ENCODE measurements at places on chromosomes 2 and 18.

DNA sequence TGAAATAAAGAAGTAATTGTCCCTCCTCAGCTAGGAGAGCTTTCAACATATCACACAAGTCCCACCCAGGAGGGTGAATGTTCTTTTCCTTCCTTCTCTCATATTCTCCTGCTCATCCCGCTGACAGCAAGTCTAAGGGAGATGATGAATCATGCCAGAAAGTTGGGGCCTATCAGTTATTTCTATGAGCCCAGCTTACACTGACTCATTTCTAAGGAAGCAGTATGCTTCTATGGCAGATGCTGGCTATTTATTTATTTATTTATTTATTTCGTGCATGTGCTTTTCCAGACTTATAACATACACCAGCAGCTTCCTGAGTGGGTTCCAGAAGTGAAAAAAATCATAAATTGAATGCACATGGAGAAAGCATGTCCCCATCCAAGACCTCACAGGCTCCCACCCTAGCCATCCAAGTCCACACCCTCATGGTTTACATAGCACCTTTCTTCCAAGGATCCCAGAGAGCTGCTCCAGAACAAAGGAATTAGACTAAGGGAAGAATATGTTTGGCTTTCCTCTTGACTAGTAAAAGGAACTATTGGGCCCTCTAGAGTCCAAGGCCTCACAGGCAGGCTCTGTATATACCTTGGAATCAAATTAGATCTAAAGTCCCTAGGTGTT lies 1074.2 kb upstream of the ZEB2 start:
- no peak for DNase-seq

DNA sequence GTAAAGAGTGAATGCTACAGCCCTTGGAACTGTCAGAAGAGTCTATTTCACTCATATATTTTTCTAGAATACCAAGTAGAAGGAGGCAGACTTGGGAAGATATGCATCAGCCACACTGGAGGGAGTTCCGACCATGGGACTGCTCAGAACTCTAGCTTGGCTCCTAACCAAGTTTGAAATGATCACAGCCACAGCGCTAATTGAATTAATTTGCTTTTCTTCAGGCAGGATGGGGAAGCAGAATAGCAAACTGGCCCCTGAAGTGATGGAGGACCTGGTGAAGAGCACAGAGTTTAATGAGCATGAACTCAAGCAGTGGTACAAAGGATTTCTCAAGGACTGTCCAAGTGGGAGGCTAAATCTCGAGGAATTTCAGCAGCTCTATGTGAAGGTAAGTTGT lies 51.4 kb downstream of the VSNL1 start:
- DNase-seq, result no peak

DNA sequence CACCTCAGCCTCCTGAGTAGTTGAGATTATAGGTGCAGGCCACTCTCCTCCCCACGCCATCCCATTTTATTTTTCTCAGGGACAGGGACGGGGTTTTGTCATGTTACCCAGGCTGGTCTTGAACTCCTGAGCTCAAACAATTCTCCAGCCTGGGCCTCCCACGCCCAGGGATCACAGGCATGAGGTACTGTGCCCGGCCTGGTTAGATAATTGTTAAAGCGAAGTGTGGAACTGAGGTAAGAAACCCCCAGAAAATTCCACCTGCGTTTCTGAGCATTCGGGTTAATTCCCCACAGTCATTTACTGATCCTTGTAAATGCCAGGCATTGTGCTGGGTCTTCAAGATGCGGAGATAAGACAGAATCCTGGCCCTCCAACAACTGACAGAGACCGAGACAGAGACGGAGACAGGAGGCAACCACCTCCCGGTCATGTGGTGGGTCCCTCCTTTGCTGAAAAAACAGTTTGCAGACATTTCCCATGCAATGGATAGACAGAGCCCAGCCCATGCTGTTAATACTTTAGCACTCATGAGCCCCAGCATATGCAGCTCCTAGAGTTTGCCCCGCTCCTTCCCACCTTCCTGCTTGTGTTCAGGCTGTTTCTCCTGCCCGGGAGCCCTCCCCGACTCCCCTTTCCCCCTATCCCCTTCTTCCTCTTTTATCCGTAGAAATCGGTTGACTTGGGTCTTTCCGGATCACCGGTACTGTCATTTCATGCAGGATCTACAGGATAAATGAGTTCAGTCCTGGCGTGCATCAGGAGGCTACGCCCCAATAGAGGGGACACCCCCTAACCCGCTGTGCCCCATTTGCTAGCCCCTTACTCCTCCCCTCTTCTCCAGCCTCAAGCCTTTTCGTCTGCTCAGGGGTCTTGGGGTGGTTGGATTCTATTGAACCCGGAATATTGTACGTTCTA lies 1.6 kb upstream of the RHOB start:
- no peak for DNase-seq

GRCh38 chr18:5941890-5942289 lies 46.6 kb upstream of the TMEM200C start:
- no peak for DNase-seq

GRCh38 chr2:42286268-42286946 lies 74.6 kb downstream of the COX7A2L start:
- no peak for DNase-seq

DNA sequence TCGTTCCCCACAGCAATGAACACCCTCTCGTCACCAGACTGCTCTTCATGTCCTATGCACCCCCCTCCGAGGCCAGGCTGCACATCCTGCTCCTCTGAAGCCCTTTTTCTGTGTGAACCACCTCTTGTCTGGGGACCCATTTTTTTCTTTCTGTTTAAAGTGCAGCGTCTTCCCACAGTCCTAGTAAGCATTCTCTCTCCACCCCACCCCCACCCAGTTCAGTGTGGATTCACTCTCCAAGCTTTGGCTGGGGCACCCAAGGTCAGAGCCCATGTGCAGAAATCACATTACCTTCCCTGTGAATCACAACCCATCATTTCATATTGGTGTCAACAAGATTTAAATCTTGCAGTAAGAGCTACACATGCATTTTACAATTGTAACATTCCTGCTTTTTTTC lies 26.4 kb upstream of the PKDCC start:
- no peak for DNase-seq

- no peak for DNase-seq
These were observed 1.0 kb downstream of the ZCCHC2 start for GRCh38 chr18:62523631-62524439.

- DNase-seq, result no peak
These were observed 141.1 kb upstream of the COPS8 start for GRCh38 chr2:236944561-236944960.

DNA sequence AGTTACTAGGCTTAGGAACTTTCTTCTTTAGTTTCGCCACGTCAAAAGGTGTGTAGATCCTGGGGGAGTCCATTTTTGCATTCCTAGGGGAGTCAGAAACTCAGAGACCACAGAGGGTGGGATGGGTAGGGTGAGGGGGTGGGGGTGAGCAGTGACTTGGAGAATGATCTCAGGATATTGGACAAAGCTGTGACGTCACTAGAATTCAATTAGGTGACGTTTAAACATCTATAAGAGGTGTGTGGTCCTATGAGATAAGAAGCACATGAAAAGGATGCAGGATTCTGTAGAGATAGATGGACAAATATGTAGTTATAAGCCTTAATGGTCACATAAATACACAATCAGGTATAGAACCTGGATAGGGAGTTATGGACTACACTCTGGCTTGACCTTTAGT lies 21.5 kb downstream of the SLC4A3 start:
- no peak for DNase-seq

DNA sequence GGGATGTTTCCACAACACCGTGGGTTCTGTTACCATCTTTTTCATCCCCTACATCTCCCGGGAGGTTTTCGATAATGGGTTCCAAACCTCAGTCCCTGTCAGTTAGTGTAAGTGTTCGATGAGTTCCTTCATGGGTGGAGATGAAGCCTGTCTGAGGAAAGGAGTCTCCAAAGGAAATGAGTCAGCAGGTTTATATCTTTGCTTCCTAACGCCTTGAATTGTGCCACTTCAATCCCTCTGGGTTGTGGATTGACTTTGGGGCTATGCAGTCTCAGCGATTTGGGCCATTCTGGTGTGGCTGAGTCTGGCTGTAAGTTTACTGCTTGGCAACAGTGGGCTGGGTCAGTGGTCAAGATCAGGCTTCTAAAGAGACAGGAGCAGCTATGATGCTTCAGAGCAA lies 1.2 kb downstream of the SERPINB5 start:
- no peak for DNase-seq

DNA sequence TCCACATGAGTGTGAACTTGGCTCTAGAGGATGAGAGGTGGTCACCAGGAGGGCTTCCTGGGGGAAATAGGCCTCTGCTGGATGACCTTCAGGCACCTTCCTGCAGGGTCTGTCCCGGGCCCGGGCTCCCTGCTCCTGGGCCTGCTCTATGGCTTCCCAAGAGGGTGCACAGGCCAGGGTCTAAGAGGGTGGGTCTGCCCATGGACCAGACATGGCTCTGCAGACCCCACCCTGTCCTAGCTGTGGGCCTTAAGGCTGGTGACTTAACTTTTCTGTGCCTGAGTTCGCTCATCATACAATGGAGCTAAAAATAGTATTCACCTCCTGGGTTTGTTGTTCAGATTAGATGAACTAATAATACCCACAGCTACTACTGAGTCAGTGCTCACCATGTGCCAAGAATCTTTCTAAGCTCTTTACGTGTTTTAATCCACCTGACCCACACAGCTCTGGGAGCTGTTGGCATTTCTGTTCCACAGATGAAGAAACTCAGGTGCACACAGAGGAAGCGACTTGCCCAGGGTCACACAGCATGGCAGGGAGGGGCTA lies 14.4 kb downstream of the INHBB start:
- no peak for DNase-seq

GRCh38 chr2:66930339-66931220 lies 466.6 kb upstream of the ETAA1 start:
- DNase-seq, result no peak

GRCh38 chr18:48159816-48160215 lies 229.4 kb upstream of the SMAD2 start:
- no peak for DNase-seq

- DNase-seq, result no peak
These were observed 8.7 kb upstream of the SERPINB13 start for GRCh38 chr18:63578357-63578958.

- no peak for DNase-seq
These were observed 299.2 kb downstream of the TDRD15 start for GRCh38 chr2:21422724-21423522.

- DNase-seq, result no peak
These were observed 141.1 kb downstream of the DOCK10 start for GRCh38 chr2:224901121-224901676.

GRCh38 chr2:100945930-100946607 lies 56.0 kb upstream of the RPL31 start:
- no peak for DNase-seq

GRCh38 chr18:30970196-30970816 lies 72.2 kb downstream of the DSC3 start:
- no peak for DNase-seq

GRCh38 chr18:59453468-59453961 lies 94.5 kb upstream of the LMAN1 start:
- no peak for DNase-seq

DNA sequence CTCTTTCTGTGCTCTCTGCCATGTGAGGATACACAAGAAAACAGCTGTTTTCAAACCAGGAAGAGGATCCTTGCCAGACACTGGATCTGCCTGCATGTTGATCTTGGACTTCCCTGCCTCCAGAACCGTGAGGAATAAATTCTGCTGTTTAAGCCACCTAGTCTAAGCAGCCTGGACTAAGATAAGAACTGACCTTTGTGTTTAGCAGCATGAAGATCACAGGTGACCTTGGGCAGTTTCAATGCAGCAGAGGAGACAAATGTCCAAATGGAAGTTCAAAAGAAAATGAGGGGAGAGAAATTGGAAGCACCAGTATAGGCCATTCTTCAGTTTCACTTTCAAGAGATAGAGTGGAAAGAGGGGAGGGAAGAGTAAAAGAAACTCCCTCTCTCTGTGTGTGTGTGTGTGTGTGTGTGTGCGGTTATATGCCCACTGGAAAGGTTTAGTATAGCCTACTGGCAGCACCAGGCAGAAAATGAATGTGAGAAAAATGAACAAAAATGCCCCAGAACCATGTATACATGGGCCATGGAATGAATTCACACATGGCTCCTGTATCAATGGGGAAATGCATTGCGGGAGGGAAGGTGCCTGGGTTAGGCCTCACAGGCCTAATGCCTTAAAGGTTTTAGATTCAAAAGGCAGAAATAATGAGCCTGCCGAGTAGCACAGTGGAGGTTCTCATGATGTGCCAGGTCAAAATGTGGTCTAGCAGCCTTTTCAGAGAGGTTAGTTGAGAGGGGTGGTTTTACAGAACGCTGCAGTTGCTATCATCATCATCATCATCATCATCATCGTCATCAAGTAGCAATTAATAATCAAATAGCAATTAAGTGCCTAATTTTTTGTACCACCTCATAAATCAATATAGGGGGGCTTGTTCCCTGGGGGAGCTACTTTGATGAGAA lies 1.1 kb upstream of the CERS6 start:
- DNase-seq, result no peak

- no peak for DNase-seq
These were observed 303.4 kb downstream of the ALK start for GRCh38 chr2:29618024-29618423.

- DNase-seq, result no peak
These were observed 30.7 kb upstream of the TXNDC2 start for GRCh38 chr18:9854801-9855676.

GRCh38 chr2:177093371-177093770 lies 119.2 kb upstream of the HNRNPA3 start:
- DNase-seq, result no peak

- no peak for DNase-seq
These were observed 772.3 kb downstream of the LRRTM4 start for GRCh38 chr2:76749858-76750257.

- no peak for DNase-seq
These were observed 32.8 kb downstream of the FAM124B start for GRCh38 chr2:224369028-224369632.

DNA sequence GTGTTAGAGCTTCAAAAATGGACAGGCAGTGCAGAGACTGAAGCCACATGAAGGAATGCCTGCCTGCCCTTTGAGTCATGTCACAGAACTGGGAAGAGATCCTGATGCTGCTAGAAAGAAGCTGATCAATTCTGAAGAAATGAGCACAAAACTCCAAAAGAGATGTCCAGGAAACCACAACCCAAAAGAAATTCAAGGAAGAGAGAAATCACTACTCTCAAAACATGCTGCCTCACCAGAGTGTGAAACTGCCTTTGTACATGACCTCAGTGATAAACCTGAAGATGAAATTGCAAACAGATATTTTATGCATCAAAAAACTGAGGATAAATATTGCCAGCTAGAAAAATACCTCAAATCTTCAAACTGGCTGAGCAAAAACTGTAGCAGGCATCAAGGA lies 20.5 kb downstream of the USP40 start:
- no peak for DNase-seq

- no peak for DNase-seq
These were observed 325.4 kb upstream of the LINC00305 start for GRCh38 chr18:64474255-64474654.

GRCh38 chr2:109726379-109727270 lies 67.5 kb upstream of the RGPD5 start:
- DNase-seq, result no peak

Data from stimulated activated CD4-positive, alpha-beta T cell treated with anti-CD3 and anti-CD28 coated beads, Interleukin-1b, Interleukin-23, amount 100 ng/mL, for 1 hour (primary cell).